ENCODE measurements at places on chromosomes 4 and X.

DNA sequence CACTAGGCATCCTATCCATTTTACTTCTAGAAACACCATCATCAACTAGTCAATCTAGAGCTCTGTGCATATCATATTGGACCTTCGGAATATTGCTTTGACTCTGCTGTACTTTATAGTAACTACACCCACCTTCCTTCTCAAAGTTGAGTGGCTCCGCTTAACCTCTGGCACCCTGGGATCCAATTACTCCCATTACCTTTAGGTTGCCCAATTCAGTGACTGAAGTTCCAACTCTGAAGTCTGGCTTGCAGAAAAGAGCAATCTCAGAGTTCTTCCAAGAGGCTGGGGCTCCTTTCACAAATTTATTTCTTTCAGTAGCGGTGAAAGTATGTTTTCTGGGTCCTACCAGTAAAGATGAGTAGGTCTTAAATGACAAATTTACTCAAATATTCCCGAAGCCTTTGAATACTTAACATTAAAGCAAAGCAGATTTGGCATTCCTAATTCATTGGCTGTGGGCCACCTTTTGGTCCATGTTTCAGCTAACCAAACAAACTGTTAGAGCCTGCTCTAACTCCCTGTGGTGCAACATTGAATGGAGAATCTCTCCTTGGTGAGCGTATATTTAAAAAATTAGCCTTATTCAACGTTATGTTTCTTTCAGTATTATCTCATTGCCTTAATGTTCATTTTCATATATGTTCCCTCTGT is 1215.8 kb downstream of the RAPGEF2 start:
- DNase-seq: no peak

GRCh38 chr4:80017125-80017854 is 55.7 kb downstream of the ANTXR2 start:
- DNase-seq: peak; percentile 93

DNA sequence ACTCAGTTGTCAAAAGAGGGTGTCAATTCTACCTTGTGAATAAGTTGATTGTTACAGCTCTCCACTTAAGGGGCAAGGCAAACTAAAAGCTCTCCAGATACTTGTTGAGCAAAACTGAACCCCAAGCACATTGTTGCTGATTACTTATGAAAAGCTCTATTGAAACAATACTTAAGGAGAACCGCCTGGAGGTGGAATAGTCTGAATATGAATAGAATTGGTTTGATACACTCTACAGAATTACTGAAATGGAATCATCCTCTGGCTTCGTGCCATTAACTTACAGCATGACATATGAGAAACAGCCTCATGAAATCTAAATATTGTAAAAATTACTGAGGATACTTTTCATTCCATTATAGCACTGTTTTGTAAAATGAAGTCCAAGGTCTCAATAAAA is 127.0 kb upstream of the SH3RF1 start:
- peak; percentile 48 for DNase-seq

DNA sequence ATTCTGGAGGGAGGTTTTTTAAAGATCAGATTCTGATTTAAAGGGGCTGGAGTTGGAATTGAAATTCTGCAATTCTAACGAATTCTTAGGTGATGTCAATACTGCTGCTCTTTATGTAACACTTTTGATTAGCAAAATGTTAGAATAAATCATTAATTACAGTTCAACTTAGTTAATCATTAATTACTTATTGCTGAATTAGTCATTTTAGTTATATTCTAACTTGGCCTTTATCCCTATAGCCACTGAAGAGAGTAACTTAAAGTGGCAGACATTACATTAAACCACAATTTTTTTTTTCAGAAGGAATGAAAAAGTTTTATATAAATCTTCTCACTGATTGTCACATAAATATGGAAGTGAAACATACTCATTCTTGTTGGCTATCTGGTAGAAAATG is 206.6 kb upstream of the ITM2A start:
- no peak for DNase-seq

DNA sequence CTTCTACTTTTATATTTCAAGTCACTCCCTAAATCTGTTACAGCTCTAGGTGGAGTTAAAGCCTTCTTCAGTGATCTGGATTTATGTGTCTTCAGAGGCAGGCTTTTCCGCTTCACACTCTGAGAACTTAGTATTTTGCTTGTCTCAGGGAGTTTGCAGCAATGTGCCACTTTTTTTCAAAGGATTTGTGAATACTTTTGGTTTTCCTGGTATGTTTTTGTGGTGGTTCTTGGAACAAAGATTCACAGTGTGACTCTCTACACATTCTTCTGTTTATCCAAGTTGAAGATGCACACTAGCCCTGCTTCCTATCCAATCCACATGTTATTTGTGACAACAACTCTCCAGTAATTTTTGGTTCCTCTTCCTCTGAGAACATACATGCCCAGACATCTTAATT is 1253.7 kb downstream of the TECRL start:
- no peak for DNase-seq

DNA sequence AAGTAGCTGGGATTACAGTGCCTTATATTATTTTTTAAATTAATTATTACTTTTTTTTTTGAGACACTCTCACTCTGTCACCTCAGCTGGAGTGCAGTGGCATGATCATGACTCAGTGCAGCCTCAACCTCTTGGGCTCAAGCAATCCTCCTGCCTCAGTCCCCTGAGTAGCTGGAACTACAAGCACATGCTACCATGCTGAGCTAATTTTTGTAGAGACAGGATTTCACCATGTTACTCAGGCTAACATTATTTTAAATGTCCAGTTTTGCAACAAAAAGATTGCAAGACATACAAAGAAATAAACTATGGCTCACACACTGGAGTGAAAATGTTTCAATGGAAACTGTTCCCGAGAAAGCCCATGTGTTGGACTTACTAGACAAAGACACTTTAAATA is 59.2 kb downstream of the MND1 start:
- peak; percentile 19 for DNase-seq

- no peak for DNase-seq
These were observed 20.4 kb downstream of the FAM184B start for GRCh38 chr4:17761062-17761461.

DNA sequence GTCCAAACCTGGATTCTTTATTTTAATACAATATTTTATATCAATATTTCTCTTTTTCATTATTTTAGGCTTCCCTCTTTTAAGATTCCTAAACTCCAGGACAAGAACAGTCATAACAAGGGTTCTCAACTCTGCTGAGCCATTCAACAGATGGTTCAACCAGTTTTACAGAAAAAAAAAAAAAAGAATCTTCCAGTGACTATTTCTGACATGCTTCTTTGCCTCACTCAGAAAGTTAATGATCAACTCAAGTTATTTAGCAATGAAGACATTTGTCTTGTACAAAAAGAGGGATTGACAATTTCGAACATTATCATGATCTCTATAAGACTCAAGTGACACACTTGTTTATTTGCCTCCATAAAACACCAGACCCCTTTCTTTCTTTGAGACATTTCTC is 282.6 kb upstream of the GRID2 start:
- no peak for DNase-seq

- DNase-seq: no peak
These were observed 1.3 kb upstream of the PCGF3 start for GRCh38 chr4:704198-704891.

- DNase-seq: peak; percentile 63
These were observed 455 bp upstream of the ABCB7 start for GRCh38 chrX:75156531-75156945.

- DNase-seq: peak; percentile 59
These were observed 3.3 kb downstream of the CXCL1 start for GRCh38 chr4:73872316-73873108.

DNA sequence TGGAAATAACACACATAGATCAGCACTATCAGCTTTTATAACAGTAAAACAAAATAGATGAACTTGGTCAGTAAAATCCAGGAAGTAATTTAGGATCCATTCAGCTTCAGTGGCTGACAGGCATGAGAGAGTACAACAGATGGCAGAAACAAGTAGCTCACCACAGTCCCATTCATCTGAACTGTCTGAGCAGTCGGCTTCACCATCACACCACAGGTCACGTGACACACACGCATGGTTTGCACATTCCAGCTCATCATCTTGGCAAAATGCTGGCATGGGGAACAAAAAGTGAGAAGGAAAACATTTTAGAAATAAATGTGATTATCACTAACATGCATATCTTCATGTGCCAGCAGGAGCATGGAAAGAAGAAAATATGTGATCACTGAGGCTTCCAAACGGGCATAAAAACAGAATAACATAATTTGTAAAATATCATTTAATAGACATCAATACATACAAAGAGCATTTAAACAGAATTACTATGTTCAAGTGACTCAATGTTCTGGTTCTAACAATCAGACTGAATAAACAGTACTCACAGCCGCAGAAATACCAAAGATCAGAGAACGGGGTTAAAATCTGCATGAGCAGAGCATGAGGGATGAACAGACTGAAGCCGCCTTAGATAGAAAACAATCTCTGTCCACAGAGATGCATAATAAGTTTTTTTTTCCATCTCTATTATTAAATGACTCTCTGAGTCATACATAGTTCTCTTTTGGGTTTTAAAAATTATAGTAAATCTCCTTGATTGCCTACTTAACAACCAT is 158.1 kb downstream of the ATP10D start:
- peak; percentile 16 for DNase-seq

- DNase-seq: peak; percentile 71
These were observed 92.5 kb downstream of the ANK2 start for GRCh38 chr4:113141901-113142346.

- no peak for DNase-seq
These were observed 225.2 kb upstream of the PGRMC2 start for GRCh38 chr4:128512767-128513322.

GRCh38 chr4:82099928-82100579 is 273.7 kb downstream of the HNRNPD start:
- no peak for DNase-seq

- DNase-seq: no peak
These were observed 51.3 kb upstream of the MAOA start for GRCh38 chrX:43604753-43605152.

- DNase-seq: no peak
These were observed 97.1 kb upstream of the NRK start for GRCh38 chrX:105725228-105725627.

DNA sequence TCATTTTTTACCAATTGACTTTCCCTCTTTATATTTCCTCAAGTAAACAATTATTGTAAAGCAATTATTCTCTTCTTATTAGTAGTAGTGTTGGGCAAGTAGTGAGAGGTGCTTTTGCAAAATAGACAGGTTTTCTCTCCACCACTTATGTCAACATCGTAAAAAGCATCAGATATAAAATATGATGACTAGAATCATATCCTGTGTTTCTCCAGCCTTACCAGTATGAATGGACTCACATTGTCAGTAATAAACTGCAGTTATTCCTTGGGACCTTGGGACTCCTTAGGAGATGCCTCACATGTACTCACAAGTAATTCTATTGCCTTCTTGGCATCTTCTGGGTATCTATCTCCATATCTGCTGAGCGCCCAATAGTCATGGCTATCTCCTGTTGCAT is 40.4 kb upstream of the BRS3 start:
- DNase-seq: no peak

- no peak for DNase-seq
These were observed 284.9 kb downstream of the FBXO8 start for GRCh38 chr4:173998471-173999144.

GRCh38 chrX:46710425-46710824 is 48.5 kb downstream of the SLC9A7 start:
- DNase-seq: peak; percentile 40

- DNase-seq: no peak
These were observed 128.3 kb upstream of the EPHA5 start for GRCh38 chr4:65798498-65799127.

GRCh38 chrX:12979026-12979607 is 4.2 kb downstream of the TMSB4X start:
- DNase-seq: no peak

GRCh38 chr4:123052007-123052406 is 129.6 kb upstream of the NUDT6 start:
- DNase-seq: no peak

DNA sequence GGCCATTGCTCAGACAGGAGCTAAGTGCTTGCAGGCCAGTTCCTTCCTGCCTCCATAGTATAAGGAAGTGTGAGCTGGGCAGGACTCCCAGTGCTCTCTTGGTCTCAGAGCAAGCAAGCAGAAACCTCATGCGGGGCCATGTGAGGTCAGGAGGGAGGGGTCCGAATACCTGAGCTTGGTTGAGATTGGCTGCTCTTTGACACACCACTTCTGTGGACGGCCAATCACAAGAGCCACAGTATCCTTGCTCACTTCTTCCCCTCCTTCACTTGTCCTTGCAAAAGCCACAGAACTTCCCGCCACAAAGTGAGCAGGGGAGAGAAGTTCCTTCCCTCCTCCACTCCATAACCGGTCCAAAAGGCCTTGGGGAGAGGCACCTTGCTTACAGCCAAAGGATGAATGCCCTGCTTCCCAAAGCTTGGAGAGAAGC is 56.7 kb downstream of the PRPS1 start:
- peak; percentile 81 for DNase-seq

- peak; percentile 82 for DNase-seq
These were observed 47.0 kb downstream of the NUDT9 start for GRCh38 chr4:87469390-87469789.

DNA sequence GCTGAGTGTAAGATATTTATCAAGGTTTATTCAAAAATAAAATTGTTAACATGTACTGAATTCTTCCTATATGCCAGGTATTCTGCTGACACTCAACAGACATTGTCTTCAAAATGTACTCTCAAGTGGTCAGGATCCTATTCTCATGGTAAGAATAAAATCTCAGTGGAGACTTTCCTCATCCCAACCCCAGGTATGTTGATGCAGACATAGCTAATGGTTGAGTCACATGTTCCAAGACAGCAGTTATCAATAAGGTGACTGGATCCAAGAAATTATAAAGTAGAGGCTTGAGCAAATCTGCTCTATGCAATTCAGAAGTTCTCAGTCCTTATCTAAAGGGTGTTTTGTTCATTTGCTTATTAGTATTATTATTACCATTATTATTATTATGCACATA is 115.2 kb upstream of the GABRA2 start:
- no peak for DNase-seq

DNA sequence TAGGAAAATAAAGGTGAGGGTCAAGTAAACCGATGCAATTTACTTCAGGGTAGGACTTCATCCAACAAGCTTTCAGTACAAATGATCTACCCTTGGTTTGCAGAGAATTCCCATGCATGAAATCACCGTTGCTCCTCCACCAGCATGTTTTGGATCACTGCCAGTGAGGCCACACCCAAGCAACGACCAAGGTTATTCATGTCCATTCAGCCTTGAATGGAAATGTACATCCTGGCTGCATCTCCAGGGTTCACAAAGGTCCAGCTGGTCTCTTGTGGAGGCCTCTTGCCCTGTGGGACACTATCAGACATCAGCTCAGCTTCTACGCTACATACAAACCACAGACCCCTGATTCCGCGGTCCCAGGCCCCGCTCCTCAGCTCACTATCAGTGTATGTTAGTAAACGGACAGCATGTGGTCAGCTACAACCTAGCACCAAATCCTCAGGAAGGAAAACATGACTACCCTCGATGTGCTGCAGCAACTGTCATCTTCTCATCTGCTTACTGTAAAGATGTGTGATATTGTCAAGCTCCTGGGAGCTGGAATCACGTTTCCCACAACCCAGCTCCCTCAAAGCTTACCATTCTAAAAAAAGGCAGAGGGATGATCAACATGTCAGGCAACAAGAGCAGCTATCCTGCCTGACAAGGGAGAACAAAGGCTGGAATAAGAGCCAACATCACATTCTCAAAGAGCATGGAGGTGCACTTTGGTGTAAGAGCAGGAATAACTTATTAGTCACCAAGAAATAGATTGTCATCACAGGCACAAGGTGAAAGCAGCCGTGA is 4.9 kb downstream of the LYAR start:
- peak; percentile 69 for DNase-seq
